ENCODE measurements at places on chromosomes 1 and 21.

DNA sequence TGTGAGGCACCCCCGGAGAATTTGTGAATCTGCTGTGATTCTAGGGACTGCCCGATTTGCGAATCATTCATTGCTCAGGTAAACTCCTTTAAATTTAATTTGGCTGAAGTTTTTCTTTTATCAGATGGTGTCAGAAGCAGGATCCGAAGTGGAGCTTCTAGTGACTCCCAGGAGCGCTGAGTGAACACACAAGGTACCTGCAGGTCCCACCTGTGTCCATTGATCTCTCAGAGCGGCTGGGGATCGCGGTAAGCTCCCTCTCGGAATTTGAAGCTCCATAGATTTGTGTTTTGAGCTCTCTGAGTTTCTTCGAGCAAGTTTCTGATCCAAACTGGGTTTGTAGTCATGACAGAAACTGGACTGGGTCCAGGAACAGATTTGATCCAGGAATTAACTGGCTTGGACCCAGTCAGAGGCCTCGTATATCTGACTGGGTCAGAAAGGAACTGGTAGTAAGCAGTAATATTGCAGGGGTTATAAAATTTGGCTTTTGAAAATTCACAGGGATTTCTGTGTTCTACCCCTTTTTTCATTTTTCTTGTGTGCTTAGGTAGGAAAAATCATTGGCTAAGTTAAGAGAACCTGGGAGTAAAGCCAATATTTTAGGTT is 56.2 kb upstream of the EDEM3 start:
- DNase-seq, result no peak

- DNase-seq, result no peak
Measured at GRCh38 chr1:95004013-95004412, 68.7 kb downstream of the ALG14 start.

DNA sequence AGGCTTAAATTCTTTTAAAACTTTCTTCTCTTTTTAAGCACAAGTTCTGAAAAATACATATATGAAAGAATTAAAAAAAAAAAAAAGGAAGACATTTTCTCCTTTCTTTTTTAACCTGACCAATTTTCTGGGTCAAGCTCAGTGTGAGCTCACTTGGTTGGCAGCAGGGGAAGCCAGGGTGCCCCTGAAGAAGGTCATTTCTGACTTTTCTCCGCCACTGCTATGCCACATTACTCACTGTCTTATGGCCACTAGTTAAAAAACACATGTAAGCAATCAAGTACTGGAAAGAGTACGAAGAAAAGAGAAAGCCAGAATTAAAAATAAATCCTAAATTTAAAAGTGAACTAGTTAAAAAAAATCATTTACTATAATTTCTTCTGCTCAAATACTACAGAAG is 275.0 kb downstream of the NEGR1 start:
- DNase-seq, result no peak

GRCh38 chr21:45264912-45265515 is 22.7 kb downstream of the POFUT2 start:
- DNase-seq, result no peak

GRCh38 chr21:33550772-33551660 is 8.2 kb downstream of the SON start:
- DNase-seq, result no peak

GRCh38 chr1:171772312-171772711 is 9.1 kb upstream of the METTL13 start:
- no peak for DNase-seq

GRCh38 chr1:111471012-111471411 is 2.8 kb upstream of the C1orf162 start:
- no peak for DNase-seq

DNA sequence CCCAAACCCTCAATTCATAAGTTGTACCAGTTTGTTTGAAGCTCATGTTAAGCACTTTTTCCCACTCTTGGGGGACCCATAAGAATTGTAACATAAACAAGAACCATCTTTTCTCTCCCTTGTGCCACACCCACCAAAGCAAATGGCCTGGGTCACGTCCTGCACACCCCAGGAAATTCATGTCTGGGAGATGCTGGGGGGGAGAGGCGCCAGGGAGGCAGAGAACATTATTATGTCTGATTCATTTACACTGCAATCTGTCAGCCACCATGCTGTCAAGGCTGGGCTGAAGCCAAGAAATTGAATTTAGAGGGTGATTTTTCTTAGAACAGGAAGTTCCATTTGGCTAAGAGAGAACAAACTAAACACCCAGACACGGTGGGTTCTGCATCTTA is 37.2 kb upstream of the IPO9 start:
- no peak for DNase-seq

DNA sequence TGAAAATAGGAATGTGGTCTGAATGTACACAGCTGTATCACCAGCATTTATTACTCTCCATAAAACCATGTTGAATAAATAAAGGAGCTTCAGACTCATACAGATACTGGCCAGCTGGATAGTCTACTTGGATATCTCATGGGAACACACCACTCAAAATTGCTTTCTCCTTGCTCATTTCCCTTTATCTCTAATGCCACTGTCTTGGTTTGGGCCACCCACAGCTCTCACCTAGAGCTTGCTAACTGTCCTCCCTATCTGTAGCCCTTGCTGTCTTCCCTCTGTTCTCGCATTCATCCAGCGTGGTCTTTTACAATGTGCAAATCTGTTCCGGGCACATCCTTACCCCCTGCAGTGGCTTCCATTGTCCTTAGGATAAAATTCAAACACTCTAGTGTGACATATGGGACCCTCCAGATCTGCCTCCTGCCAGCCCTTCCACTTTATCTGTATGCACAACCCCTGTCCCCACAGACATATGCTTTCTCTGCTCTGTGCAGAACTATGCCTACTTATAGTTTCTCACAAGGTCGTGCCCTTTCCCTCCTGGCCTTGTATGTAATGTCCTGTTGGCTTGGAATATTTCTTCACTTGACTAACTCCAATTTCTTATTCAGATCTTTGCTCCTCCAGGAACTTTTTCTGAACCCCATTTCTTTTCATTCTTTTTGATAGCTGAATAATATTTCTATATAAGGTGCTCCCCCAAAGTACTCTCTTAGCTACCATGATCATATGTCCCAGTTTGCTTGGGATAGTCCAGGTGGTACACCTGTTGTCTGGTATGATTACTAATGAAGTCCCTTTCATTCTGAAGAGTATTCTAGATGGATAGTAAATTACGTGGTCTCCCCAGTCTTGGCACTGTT is 2.9 kb downstream of the FLVCR1 start:
- peak; percentile 41 for DNase-seq

DNA sequence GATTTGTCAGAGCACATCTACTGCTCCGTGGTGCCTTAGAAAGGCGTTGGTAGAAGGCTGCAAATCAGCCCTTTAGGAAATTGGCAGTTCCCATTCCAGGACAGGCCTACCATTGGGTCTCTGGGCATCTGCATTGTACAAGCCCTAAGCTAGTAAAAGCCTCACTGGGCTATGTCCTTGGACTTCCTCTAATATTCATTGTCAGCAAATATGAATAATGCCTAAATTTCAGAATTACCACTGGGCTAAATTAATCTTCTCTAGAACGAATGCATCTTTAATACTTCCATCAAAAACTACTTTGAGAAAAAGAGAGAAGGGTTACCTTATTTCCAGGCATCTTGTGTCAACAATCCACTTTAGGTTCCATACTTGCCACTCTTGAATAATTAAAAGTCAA is 41.5 kb upstream of the ATP1A1 start:
- DNase-seq, result no peak

DNA sequence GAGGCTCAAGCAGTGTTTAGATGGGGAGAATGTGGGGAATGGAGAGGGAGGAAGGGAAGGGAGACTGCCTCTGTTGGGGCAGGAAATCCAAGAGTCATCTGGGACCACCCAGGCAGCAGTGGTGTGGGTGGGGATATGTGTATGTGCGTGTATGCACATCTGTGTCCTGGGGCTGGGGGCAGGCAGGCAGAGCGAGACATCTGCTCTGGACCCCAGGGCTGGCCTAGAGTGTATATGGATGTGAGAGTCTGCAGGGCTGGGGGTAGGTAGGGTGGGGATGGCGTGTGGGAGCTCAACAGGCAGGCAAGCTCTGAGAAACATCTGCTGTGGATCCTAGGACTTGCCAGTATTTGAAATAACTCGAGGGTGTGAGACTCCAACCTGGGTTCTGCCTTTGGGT is 3.5 kb downstream of the PTCH2 start:
- no peak for DNase-seq

DNA sequence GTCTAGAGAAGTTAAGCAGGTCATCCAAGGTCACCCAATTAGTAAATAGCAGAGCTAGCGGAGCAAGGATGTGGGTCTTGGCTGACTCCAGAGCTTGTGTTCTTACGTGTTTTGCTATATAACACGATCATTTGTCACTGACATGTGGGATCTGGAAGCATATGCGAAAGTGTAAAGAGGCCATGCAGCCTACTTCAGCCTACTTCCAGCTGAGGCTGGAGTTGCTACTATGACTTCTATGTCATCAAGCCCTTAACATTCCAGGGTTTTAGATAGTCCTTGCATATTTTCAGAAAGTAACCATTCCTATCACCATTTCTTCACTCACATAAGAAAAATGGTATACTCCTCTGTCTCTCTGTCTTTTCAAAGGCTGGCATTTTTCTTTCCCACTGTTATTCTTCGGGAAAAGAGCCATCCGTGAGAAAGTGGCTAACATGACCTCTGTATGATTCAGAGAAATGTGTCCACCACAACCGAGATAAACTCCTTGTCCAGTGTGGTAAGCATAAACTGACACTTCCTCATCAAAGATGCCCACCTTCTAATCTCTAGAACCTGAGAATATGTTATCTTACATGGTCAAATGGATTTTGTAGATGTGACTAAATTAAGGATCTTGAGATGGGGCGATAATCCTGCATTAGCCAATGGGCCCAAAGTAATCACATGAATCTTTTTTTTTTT is 24.0 kb upstream of the ABL2 start:
- no peak for DNase-seq

DNA sequence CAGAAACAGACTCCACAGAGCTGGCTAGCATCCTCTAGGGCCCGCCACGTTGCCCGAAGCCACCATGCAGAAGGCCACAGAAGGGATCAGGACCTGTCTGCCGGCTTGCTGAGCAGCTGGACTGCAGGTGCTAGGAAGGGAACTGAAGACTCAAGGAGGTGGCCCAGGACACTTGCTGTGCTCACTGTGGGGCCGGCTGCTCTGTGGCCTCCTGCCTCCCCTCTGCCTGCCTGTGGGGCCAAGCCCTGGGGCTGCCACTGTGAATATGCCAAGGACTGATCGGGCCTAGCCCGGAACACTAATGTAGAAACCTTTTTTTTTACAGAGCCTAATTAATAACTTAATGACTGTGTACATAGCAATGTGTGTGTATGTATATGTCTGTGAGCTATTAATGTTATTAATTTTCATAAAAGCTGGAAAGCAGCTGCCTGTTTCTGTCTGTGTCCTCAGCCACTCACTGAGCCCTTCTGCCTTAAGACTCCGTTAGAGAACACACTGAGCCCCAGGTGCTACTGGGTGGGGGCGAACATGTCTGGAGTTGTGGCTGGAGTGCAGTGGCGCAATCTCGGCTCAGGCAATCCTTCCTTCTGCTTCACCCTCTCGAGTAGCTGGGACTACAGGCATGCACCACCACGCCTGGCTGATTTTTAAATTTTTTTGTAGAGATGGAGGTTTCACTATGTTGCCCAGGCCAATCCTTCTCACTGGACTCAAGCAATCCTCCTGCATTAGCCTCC is 14.8 kb downstream of the MFSD2A start:
- DNase-seq, result no peak

DNA sequence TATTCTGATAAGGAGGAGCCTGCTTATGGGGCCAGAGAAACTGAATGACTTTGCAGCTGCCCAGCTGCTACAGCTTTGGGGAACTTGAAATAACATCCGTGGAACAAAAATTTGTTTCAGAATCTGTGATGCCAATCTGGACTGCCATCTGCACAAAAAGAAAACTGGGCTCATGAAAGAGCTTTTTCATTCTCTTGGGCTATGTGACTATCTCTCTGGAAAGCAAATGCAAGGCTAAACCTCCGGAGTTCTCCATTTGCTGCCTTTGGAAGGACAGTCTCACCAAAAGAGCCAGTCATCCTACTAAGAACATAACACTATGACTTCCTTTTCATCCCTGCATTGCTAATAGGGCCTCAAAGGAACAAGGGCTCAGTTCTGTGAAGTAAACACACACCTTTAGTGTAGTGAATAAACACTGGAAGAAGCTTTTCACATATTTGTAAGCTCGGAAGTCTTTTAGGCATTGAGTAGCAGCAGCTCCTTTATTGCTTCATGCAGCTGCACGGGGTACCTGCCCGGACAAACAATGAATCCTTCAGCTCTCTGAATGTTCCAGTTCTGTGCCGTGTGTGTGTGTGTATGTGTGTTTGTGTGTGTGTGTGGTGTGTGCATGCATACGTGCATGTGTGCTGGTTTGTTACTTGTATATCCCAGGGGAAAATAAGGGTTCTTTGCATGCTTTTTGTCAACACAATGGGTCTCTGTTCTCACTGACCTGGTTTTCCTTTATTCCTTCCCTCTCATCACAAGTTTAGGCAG is 255.5 kb upstream of the SGIP1 start:
- DNase-seq, result no peak

- no peak for DNase-seq
Measured at GRCh38 chr1:163813251-163813650, 491.5 kb downstream of the NUF2 start.

DNA sequence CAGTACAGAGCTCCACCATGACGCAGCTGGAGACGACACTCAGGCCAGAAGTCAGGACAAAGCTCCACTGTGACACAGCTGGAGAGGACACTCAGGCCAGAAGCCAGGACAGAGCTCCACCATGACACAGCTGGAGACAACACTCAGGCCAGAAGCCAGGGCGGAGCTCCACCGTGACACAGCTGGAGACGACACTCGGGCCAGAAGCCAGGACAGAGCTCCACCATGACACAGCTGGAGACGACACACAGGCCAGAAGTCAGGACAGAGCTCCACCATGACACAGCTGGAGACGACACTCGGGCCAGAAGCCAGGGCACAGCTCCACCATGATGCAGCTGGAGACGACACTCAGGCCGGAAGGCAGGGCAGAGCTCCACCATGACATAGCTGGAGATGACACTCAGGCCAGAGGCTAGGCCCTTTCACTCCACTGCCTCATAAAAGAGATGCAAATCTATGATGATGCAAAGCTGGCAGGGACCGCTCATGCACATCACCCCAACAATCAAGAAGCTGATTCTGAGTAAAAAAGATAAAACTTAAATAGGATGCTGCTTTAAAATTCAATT is 13.6 kb upstream of the OR2B11 start:
- no peak for DNase-seq

DNA sequence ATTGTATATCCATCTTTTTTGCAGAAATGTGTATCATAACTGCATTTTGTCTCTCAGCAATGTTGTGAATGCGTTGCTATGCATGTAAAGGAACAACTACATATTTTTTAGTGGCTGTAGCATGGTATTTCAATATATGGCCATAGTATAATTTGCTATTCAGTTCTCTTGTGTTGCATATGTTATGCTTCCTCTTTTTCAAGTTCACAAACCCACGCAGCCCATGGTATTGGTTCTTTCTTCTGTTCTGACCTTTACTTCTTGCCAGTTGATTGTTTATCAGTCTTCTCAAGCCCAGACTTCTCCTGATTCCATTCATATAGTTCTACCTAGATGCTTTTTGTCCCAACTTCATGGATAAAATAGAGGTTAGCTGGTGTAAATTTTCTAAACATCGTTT is 6.1 kb downstream of the SLC22A15 start:
- DNase-seq, result no peak

GRCh38 chr1:3180915-3181314 is 111.9 kb downstream of the PRDM16 start:
- DNase-seq, result no peak

GRCh38 chr1:17919525-17920439 is 164.6 kb downstream of the ACTL8 start:
- DNase-seq, result peak; percentile 45
